ENCODE measurements at places on chromosomes 1 and 21. TPM values are rescaled to one million over a fixed set of nuclear protein-coding genes. Genes with fewer than 3 reads are reported as not detected.

Gene STK40
- total RNA-seq, result 67.0 TPM

Gene ADAMTS4
- 0.38 TPM for total RNA-seq

Gene C1orf21
- 8.5 TPM for total RNA-seq

Gene TCHHL1
- not detected for total RNA-seq

Data from activated CD8-positive, alpha-beta memory T cell treated with anti-CD3 and anti-CD28 coated beads, Interleukin-2, amount 10 ng/mL, durations not matched to agents 7 days and 5 days (primary cell).